ENCODE measurements at places on chromosomes 1 and 21. TPM values are rescaled to one million over a fixed set of nuclear protein-coding genes. Genes with fewer than 3 reads are reported as not detected.

DNA sequence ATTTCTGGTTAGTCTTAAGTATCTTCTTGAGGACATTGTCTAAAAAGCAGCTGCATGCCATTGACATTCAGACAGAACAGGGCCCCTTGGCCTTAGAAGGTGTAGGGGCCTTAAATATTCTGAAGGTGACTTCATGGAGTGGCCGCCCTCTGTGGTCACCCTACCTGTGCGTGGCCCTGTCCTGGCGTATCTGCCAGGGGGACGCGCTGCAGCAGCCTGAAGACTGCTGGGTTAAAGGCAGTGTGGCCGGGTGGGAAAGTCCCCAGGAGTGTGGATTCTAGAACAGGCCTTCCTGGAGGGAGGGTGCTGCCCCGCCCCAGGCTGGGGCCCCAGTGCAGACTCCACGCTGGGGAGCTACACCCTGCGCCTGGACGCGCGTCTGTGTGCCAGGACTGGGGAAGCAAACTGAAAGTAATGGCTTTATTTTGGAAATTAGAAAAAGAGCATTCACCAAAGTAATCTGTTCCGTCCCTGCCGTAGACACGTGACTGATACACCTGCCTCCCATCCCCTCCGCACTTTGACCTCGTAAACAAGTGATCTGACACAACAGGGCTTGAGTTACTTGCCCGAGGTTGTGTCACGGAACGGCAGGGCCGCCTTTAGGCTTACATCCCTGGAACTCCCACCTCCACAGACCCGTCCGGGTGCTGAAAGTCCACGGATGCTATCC lies 1.8 kb downstream of the AGPAT3 start:
- H3K4me3 ChIP-seq: peak overlapping the region; percentile 78
- no peak for DNase-seq
- peak overlapping the region; percentile 77 for H3K27ac ChIP-seq
- peaks cover 10% of the 10 kb centered on the region for H3K36me3 ChIP-seq
- peaks cover 26% of the 10 kb centered on the region for H3K4me1 ChIP-seq
- no peaks in the 10 kb centered on the region for H3K27me3 ChIP-seq

Gene SPRR2E
- not detected for total RNA-seq

Gene NMNAT2
- 2.2 TPM for total RNA-seq

GRCh38 chr1:85485516-85485915 lies 20.6 kb upstream of the DDAH1 start:
- no peak overlapping the region for H3K27ac ChIP-seq
- DNase-seq: no peak
- peaks cover 13% of the 10 kb centered on the region for H3K36me3 ChIP-seq
- H3K4me3 ChIP-seq: no peak overlapping the region
- no peaks in the 10 kb centered on the region for H3K27me3 ChIP-seq
- peaks cover 12% of the 10 kb centered on the region for H3K4me1 ChIP-seq

GRCh38 chr1:58727364-58727763 lies 27.5 kb upstream of the MYSM1 start:
- no peaks in the 10 kb centered on the region for H3K36me3 ChIP-seq
- H3K27ac ChIP-seq: peak overlapping the region; percentile 81
- DNase-seq: no peak
- H3K4me1 ChIP-seq: peaks cover 37% of the 10 kb centered on the region
- no peaks in the 10 kb centered on the region for H3K27me3 ChIP-seq
- H3K4me3 ChIP-seq: no peak overlapping the region

DNA sequence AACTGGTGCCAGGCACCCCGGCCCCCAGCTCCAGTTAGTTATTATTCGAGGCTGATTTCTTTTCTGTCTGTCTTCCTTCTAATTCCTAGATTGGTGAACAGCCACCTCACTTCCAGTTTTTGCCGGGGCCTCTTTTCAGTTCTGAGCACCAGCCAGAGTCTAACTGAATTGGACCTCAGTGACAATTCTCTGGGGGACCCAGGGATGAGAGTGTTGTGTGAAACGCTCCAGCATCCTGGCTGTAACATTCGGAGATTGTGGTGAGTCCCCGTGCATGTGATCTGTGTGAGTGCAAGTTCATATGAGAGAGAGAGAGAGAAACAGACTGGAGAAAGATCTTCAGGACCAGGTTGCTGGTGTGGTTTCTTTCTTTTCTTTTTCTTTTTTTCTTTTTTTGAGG lies 13.5 kb downstream of the NLRP3 start:
- no peaks in the 10 kb centered on the region for H3K36me3 ChIP-seq
- H3K4me1 ChIP-seq: no peaks in the 10 kb centered on the region
- H3K4me3 ChIP-seq: no peak overlapping the region
- no peak overlapping the region for H3K27ac ChIP-seq
- peaks cover 6% of the 10 kb centered on the region for H3K27me3 ChIP-seq

GRCh38 chr1:204483791-204484190 lies 10.8 kb downstream of the PIK3C2B start:
- H3K27me3 ChIP-seq: no peaks in the 10 kb centered on the region
- no peak overlapping the region for H3K4me3 ChIP-seq
- peaks cover 17% of the 10 kb centered on the region for H3K4me1 ChIP-seq
- H3K36me3 ChIP-seq: no peaks in the 10 kb centered on the region
- DNase-seq: no peak
- H3K27ac ChIP-seq: no peak overlapping the region

DNA sequence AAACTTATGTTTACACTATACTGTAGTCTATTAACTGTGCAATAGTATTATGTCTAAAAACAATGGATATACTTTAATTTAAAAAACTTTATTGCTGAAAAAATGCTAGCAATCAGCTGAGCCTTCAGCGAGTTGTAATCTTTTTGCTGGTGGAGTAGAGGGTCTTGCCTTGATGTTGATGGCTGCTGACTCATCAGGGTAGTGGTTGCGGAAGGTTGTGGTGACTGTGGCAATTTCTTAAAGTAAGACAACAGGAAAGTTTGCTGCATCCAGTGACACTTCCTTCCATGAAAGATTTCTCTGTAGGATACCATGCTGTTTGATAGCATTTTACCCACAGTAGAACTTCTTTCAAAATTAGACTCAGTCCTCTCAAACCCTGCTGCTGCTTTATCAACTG lies 234.7 kb upstream of the CSF3R start:
- H3K27me3 ChIP-seq: no peaks in the 10 kb centered on the region
- DNase-seq: no peak
- no peak overlapping the region for H3K27ac ChIP-seq
- H3K4me3 ChIP-seq: no peak overlapping the region
- H3K36me3 ChIP-seq: no peaks in the 10 kb centered on the region

DNA sequence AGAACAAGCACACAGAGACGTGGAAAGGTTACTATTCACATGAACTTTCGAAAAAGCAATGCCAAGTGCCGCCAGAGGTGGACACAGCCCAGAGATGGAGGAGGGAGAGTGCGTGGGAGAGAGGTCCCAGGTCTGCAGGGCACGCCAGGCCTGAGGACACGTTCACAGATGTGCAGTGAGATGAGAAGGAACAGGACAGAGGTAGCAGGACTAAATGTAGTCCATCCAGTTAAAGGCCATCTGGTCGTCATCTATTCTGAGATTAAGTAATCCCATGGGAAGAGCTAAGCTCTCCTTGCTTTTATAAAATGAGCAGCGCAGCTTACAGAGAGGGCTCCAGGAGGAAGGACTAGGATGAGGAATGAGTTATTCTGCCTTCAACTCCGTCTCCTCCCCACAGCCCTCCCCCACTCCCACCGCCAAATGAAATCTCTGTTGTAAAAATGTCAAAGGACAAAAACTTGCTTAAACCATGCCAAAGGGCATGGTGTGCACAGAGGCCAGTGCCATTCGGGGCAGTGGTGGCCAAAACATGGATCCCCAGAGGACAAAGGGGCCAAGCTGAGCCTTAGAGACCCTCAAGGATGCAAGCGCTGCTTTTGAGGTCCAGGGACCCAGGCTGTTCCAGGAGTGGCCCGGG lies 85.4 kb upstream of the SLC25A33 start:
- no peak overlapping the region for H3K4me3 ChIP-seq
- H3K36me3 ChIP-seq: no peaks in the 10 kb centered on the region
- no peak overlapping the region for H3K27ac ChIP-seq
- H3K4me1 ChIP-seq: peaks cover 35% of the 10 kb centered on the region
- no peak for DNase-seq
- no peaks in the 10 kb centered on the region for H3K27me3 ChIP-seq
